Activated CD8-positive, alpha-beta T cell treated with anti-CD3 and anti-CD28 coated beads, Interleukin-2, amount 10 ng/mL, durations not matched to agents 7 days and 5 days (primary cell): ENCODE measurements at places on chromosomes 6 and 20.

- no peak for DNase-seq
- peaks cover 2% of the 10 kb centered on the region for H3K27me3 ChIP-seq
- no peak overlapping the region for H3K27ac ChIP-seq
- no peak overlapping the region for H3K4me3 ChIP-seq
Observed at GRCh38 chr6:140043357-140043756, 668.9 kb upstream of the CITED2 start.

DNA sequence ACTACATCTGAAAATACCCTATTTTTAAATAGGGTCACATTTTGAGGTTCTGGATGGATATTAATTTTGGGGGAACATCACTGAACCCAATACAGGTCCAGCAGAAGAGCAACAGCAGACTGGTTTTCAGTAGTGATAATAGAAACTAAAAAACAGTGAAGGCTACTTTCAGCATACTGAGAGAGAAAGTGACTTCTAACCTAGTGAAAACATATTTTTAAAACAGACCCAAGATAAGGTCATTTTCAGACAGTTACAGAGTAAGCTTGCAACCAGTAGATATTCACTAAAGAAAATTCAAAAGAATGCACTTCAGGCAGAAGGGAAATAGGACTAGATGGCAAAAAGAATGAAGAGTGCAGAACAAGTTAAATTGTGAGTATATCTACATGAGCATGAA is 42.0 kb upstream of the TMEM244 start:
- H3K27ac ChIP-seq, result no peak overlapping the region
- H3K36me3 ChIP-seq, result no peaks in the 10 kb centered on the region
- peaks cover 20% of the 10 kb centered on the region for H3K27me3 ChIP-seq
- H3K4me1 ChIP-seq, result no peaks in the 10 kb centered on the region
- H3K4me3 ChIP-seq, result no peak overlapping the region

- peak overlapping the region; percentile 60 for H3K4me3 ChIP-seq
- no peaks in the 10 kb centered on the region for H3K27me3 ChIP-seq
- H3K4me1 ChIP-seq, result peaks cover 68% of the 10 kb centered on the region
- no peak for DNase-seq
Observed at GRCh38 chr20:53847139-53847836, 223.1 kb downstream of the BCAS1 start.

DNA sequence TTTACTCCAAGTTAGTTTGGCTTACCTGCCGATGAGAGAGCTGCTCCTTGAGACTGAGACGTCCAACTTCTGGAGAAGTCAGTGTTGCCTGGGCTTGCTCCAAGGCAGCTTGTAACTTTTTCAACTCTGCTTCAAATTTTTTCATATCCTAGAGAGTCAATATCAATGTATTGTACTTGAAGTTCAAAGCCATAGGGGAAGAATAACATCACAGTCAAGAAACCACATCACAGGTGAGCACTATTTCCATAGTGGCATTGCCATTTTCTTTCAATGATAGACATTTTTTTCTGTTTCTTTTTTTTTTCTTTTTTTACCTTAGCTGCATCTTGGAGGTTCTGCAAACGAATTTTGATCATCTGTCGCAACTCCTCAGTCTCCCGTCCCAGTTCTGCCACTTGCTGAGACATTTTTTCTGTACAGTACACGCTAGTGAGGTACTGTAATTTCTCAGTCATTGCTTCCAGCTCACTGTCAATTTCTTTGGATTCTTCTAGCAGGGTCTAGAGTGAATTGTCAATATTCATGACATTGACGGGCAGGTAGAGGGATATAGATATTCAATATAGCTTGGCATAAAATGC is 326.7 kb downstream of the SYNE1 start:
- peaks cover 3% of the 10 kb centered on the region for H3K27me3 ChIP-seq
- H3K4me3 ChIP-seq, result peak overlapping the region; percentile 56
- H3K27ac ChIP-seq, result peak overlapping the region; percentile 74
- DNase-seq, result no peak

GRCh38 chr6:12254210-12254609 is 36.0 kb upstream of the EDN1 start:
- H3K36me3 ChIP-seq, result no peaks in the 10 kb centered on the region
- no peak overlapping the region for H3K27ac ChIP-seq
- peaks cover 13% of the 10 kb centered on the region for H3K27me3 ChIP-seq
- no peaks in the 10 kb centered on the region for H3K4me1 ChIP-seq
- no peak overlapping the region for H3K4me3 ChIP-seq
- no peak for DNase-seq

GRCh38 chr6:66964216-66964615 is 1257.2 kb upstream of the EYS start:
- no peak overlapping the region for H3K4me3 ChIP-seq
- H3K36me3 ChIP-seq, result no peaks in the 10 kb centered on the region
- no peaks in the 10 kb centered on the region for H3K27me3 ChIP-seq
- H3K4me1 ChIP-seq, result no peaks in the 10 kb centered on the region
- H3K27ac ChIP-seq, result no peak overlapping the region
- DNase-seq, result no peak

DNA sequence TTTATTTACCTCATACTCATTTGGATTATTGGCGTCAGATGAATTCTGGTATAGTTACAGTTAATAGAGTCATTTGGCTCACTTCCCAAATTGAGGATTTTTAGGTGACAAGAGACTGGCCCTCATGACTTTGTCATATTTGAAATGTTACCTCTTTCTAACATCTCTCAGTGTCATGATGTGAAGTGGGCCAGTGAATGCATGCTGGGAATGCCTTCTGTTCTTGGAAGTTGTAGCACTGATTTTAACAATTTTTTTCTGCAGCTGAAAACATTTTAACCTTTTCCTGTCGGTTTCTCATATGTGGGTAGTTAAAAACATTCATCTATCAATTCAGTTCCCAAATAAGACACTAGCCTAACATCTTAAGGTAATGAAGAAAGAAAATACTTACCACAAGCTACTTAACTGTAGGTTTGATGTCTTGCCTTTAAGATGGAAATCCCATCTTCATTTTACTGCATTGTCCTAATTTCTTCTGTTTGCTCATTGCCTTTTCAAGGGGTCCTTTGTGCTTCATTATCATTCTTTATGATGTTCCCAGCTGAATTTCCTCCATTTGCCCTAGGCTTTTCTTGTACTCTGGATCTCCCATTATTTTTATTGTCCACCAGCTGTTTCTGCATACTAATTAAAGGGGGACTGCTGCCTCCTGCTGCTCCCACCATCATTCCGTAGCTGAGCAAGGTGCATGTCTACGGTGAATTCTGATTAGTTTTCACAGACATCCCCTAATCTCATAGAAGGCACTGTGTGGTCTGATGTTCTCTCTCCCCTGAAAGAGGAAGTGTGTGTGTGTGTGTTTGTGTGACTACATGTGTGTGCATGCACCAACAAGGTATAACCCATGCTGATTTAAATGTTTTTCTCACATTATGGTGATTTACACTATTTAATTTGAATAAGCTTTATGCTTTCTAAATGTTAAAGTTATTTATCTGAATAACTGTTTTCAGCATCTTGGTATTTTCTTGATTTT is 109.5 kb downstream of the B3GAT2 start:
- H3K27ac ChIP-seq, result no peak overlapping the region
- H3K36me3 ChIP-seq, result peaks cover 12% of the 10 kb centered on the region
- H3K27me3 ChIP-seq, result no peaks in the 10 kb centered on the region
- DNase-seq, result no peak
- no peaks in the 10 kb centered on the region for H3K4me1 ChIP-seq

- H3K36me3 ChIP-seq, result peaks cover 21% of the 10 kb centered on the region
- peaks cover 23% of the 10 kb centered on the region for H3K27me3 ChIP-seq
- no peak for DNase-seq
- H3K4me3 ChIP-seq, result no peak overlapping the region
- H3K4me1 ChIP-seq, result peaks cover 59% of the 10 kb centered on the region
- peak overlapping the region; percentile 19 for H3K27ac ChIP-seq
Observed at GRCh38 chr6:108920751-108921150, 72.5 kb downstream of the ARMC2 start.

DNA sequence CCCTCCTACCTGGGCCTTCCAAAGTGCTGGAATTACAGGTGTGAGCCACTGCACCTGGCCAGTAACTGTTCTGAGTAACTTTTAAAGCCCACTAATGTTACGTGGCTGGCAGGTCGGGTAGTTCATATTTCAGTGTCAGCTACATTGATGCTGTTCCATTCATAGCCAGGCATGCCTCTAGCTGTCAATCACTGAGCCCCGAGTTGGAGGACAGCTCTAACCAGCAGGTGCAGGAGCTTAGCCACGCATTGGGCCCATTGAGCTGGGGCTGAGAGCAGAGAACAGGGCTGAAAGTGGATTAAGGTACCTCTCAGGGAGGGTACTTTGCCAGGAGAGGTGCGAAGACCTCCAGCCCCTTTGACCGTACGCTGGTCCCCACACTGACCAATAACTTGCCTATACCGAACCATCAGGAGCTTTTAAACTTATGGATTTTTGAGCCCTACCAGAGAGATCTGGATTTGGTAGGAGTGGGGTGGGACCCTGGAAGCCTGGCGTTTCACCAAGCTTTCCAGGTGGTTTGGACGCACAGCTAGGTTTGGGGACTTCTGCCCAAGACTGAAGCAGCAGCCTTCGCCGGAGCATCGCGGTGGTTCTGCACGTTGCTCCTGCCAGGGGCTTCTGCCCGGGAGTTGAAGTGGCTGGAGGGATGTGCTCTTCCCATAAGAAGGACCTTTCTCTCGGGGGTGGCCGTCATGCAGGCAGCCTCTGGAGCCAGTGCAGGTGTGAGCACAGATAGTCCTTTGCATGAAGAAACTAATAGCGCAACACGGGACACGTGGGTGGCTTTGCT is 82.6 kb downstream of the SERAC1 start:
- peaks cover 80% of the 10 kb centered on the region for H3K36me3 ChIP-seq
- no peak overlapping the region for H3K4me3 ChIP-seq
- peak overlapping the region; percentile 69 for H3K27ac ChIP-seq
- peaks cover 22% of the 10 kb centered on the region for H3K4me1 ChIP-seq
- H3K27me3 ChIP-seq, result no peaks in the 10 kb centered on the region

DNA sequence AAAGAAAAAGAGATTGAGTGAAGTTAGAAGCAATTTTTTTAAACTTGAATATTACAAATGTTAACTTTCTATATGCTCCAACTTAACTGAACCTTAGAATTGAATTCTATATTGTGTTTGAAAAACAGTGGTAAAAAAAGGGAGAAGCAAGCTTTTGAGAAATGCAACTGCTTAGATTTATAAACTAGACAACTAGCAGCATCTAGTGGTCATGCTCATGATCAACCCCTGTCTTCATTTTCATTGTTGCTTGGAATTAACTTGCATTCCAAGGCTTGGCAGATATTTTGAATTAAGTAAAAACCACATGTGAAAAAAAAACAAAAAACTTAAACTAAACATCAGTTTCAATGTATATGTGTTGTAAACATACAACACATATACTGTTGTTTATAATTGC is 113.1 kb downstream of the C6orf58 start:
- no peak overlapping the region for H3K27ac ChIP-seq
- H3K4me1 ChIP-seq, result no peaks in the 10 kb centered on the region
- DNase-seq, result no peak
- H3K36me3 ChIP-seq, result peaks cover 64% of the 10 kb centered on the region
- H3K27me3 ChIP-seq, result no peaks in the 10 kb centered on the region
- no peak overlapping the region for H3K4me3 ChIP-seq

- H3K4me1 ChIP-seq, result no peaks in the 10 kb centered on the region
- no peak overlapping the region for H3K27ac ChIP-seq
- H3K27me3 ChIP-seq, result no peaks in the 10 kb centered on the region
Observed at GRCh38 chr6:72819609-72820008, 197.7 kb downstream of the KCNQ5 start.

DNA sequence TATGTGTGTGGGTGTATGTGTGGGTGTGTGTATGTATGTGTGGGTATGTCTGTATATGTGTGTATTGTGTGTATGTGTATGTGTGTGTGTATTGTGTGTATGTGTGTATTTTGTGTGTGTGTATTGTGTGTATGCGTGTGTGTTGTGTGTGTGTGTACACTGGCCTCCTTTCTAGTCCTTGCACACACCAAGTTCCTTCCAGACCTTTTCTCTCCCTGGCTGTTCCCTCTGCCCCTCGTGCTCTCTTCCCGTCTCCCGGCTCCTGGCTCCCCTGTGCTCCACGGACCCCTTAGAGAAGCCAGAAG is 11.4 kb downstream of the VSTM2L start:
- H3K4me1 ChIP-seq, result peaks cover 26% of the 10 kb centered on the region
- H3K36me3 ChIP-seq, result no peaks in the 10 kb centered on the region
- peak overlapping the region; percentile 76 for H3K27ac ChIP-seq
- H3K4me3 ChIP-seq, result peak overlapping the region; percentile 45
- peaks cover 39% of the 10 kb centered on the region for H3K27me3 ChIP-seq

DNA sequence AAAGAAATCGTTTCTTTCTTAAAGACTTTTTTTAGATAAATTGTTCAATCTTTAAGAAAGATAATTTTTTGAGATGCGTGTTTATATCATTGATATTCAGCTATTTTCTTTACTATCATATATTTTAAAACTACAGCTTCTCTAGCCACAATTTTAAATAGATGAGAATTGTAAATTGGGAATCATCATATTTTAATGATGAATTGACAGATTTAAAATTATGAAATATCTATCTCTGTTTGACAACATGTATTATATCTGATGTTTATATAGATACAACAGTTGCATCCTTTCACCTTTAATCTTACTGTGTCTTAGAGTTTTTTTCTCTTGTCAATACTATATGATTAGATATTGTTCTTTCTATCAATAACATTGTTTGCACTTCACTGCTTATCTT is 762.3 kb upstream of the GJE1 start:
- DNase-seq, result no peak
- H3K4me3 ChIP-seq, result no peak overlapping the region
- no peaks in the 10 kb centered on the region for H3K36me3 ChIP-seq
- H3K27me3 ChIP-seq, result no peaks in the 10 kb centered on the region

- H3K27me3 ChIP-seq, result peaks cover 30% of the 10 kb centered on the region
- H3K36me3 ChIP-seq, result no peaks in the 10 kb centered on the region
- H3K27ac ChIP-seq, result no peak overlapping the region
- no peak for DNase-seq
- no peak overlapping the region for H3K4me3 ChIP-seq
- H3K4me1 ChIP-seq, result no peaks in the 10 kb centered on the region
Observed at GRCh38 chr6:138605958-138606357, 106.7 kb upstream of the NHSL1 start.

GRCh38 chr6:111777357-111777756 is 95.9 kb downstream of the FYN start:
- peak overlapping the region; percentile 69 for H3K27ac ChIP-seq
- H3K4me3 ChIP-seq, result no peak overlapping the region
- DNase-seq, result peak; percentile 32
- no peaks in the 10 kb centered on the region for H3K27me3 ChIP-seq

GRCh38 chr6:96789871-96790270 is 47.4 kb downstream of the GPR63 start:
- no peak for DNase-seq
- no peak overlapping the region for H3K27ac ChIP-seq
- peaks cover 7% of the 10 kb centered on the region for H3K4me1 ChIP-seq

- no peaks in the 10 kb centered on the region for H3K36me3 ChIP-seq
- no peak for DNase-seq
- no peak overlapping the region for H3K27ac ChIP-seq
Observed at GRCh38 chr20:59139998-59140397, 23.6 kb upstream of the ZNF831 start.
